Activated T-helper 1 cell treated with anti-CD3 and anti-CD28 coated beads, Interleukin-2, amount 50 U/mL, for 16 hours (primary cell): ENCODE measurements at places on chromosomes 5 and 9.

- no peak for DNase-seq
Measured at GRCh38 chr9:129347316-129348120, 169.5 kb upstream of the IER5L start.

GRCh38 chr5:172616730-172617129, 24.3 kb upstream of the NEURL1B start:
- DNase-seq: no peak

- no peak for DNase-seq
Measured at GRCh38 chr9:112396416-112396815, 16.5 kb downstream of the HSDL2 start.

DNA sequence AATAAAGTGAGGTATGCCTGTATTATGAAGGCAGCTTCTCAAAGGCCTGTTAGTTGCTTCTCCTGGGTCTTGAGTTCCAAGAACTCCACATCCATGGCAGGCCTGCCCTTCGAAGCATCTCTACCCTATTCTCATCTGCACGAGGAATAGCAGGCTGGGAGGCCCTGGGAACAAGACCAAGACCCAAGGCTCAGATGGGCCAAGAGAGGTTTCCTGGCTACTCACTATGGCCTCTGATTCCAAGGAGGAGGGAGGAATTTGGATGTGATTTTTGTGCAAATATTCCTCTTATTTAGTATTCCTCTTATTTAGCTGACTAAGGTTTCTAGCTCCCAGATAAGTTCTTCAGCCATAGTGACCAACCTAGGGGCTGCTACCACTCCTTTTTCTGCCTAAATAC, 151.3 kb downstream of the SAXO1 start:
- DNase-seq: no peak

GRCh38 chr9:70893580-70894122, 227.8 kb downstream of the TRPM3 start:
- no peak for DNase-seq

GRCh38 chr5:124342027-124342471, 404.4 kb downstream of the ZNF608 start:
- no peak for DNase-seq

DNA sequence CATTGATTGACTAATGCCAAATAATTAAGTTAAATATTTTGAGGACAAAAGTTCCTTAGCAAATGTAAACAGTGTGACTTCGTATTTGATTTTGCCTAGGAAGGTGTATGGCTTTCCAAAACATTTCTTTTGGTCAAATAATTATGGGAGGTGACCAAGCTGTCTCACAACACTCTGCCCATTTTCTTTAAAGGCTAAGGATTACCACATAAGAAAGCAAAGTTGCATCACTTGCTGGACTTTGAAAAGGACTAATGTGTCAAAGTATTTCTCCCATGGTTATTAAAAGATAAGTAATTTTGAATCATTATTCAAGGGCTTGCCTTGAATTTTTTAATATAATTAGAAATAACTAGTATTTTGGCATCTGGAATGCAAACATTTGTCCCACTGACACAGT, 74.7 kb downstream of the HAPLN1 start:
- no peak for DNase-seq

DNA sequence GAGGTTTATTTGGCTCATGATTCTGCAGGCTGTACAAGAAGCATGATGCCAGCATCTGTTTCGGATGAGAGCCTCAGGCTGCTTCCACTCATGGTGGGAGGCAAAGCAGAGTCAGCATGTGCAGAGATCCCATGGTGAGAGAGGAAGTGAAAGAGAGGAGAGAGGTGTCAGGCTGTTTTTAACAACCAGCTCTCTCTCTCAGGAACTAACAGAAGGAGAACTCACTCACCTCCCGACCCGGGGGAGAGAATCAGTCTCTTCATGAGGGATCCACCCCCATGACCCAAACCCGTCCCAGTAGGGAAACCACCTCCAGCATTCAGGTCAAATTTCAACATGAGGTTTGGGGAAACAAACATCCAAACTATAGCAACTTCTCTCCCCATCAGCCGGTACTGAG, 187.7 kb downstream of the ENC1 start:
- no peak for DNase-seq

GRCh38 chr5:157511651-157512644, 51.9 kb downstream of the NIPAL4 start:
- DNase-seq: no peak
